ENCODE measurements at places on chromosomes 11 and 22.

GRCh38 chr11:81987829-81988472, 745.7 kb downstream of the FAM181B start:
- DNase-seq = no peak

DNA sequence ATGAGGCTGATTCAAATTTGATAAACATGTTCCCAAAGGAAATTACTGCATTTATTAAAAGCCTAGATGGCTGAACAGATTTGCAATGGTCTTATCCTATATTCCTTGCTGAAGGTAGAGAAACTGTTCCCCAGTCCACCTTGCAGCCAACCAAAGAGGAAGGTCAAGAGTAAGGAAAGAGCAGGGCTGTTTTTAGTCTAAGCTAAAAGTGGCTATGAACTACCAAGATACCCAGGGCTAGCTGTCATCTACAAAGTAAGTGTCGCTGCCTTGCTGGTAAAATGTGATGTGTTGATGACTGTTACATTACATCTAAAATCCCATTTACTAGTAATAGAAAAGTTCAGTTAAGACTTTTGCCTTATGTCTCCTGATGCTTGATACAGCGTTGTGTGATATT, 290.1 kb upstream of the MPPED2 start:
- DNase-seq = no peak

- no peak for DNase-seq
These were observed 12.1 kb downstream of the DPP3 start for GRCh38 chr11:66492161-66492865.

- no peak for DNase-seq
These were observed 4.9 kb downstream of the OR10A3 start for GRCh38 chr11:7936615-7937014.

- DNase-seq = no peak
These were observed 409.2 kb downstream of the TBC1D22A start for GRCh38 chr22:47171441-47172221.

GRCh38 chr11:6771926-6772893, at the start of gene OR2AG2:
OR2AG2 (minus strand) TSS chr11:6771976; CDS start chr11:6768957, 3,019 bp downstream.
- no peak for DNase-seq

- DNase-seq = no peak
These were observed 40.2 kb upstream of the FGF3 start for GRCh38 chr11:69859275-69859934.

- peak; percentile 52 for DNase-seq
These were observed 911.9 kb downstream of the METTL15 start for GRCh38 chr11:29019960-29020683.

DNA sequence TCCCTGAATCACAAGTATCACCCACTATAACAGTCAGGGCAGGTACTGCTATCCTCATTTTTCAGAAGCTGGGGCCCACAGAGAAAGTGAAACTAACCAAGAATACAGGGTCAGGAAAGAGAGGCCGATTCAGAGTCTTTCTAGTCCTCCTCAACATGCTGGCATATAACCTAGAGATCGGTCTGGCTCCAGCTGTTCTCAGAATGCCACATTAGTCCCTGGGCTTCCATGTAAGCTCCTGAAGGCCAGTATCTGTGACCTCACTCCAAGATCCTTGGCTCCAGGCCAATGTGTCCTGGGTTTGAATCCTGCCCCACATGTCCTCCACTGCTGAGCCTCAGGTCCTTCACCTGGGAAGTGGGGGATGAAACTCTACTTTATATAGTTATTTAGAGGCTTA, 50.4 kb downstream of the TENM4 start:
- no peak for DNase-seq

GRCh38 chr11:68020575-68020974, 9.9 kb upstream of the NDUFS8 start:
- DNase-seq = peak; percentile 58

DNA sequence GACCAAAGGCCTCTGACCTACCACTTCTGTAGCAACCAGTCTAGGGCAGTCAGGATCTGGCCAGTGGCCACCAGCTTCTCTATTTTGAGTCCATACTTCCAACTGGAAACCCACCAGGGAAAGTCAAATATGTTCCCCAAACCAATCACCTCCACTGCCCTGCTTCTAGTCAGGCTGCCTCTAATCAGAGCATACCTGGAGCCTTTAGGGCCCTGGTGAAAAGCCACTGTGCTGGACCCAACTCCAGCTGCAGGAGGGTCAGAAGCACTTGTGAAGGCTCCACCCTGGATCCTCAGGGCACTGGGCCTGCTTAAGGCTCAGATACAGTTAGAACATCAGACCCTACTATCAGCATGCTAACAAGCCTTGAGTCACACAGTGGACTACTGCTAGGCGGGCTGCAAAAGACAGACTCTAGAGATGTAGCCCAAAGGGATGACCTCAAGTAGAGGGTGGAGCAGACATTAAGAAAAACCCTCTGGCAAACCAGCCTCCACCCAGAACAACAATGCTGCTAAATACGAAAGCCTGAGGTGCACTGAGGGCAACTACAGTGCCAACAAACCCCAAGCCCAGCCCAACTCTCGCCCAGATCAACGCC, 69.2 kb downstream of the DGCR2 start:
- no peak for DNase-seq

- DNase-seq = no peak
These were observed 72.1 kb upstream of the TIMP3 start for GRCh38 chr22:32729412-32729811.

DNA sequence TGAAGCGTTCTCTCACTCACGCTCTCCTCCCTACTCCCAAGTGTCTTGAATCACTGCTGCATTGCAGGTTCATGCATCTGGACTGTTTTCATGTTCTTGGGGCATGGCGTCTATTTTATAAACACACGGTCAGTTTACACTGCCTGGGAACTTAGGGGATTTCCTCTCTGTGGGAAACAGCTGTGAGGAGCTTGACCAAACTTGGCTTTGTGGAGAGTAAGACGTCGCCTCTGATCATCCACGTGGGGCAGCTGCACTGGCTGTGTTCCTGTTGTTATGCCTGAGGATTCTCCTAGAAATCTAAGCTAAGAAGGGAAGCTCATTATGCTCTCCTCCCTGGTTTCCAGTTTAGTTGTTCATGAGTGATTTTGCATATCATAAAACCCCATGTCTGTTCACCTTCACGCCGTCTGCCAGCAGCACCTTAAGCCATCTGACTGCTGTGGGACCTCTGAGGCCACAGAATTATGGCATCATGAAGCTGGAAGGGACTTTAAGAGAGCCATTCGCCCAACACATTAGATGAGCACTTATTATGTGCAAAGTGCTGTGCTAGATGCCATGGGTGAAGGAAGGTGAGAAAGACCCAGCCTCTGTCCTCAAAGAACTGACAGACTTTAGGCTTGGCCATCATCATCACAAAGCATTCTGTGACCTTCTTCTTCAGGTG, 38.8 kb upstream of the POU2AF1 start:
- DNase-seq = peak; percentile 53

- DNase-seq = no peak
These were observed 187.4 kb downstream of the MYO18B start for GRCh38 chr22:25929321-25929878.

- DNase-seq = no peak
These were observed 28.9 kb upstream of the TMEM86A start for GRCh38 chr11:18669711-18670110.

DNA sequence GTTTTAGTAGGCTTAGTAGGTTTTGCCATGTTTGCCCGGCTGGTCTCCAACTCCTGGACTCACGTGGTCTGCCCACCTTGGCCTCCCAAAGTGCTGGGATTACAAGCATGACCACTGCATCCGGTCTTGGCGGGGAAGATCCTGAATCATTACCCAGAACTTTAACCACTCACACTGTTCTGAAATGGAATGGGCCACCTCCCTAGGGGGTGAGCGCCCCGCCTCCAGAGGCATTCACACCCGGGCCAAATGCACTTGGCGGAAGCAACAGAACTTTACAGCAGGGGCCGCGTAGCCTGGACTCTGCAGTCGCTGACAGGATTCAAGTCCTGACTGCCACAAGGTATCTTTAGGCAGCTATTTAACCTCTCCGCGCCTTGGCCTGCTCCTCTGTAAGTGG, 5.4 kb downstream of the CCDC86 start:
- no peak for DNase-seq

GRCh38 chr11:14237444-14237961, 121.5 kb downstream of the RRAS2 start:
- no peak for DNase-seq

- DNase-seq = no peak
These were observed 34.5 kb upstream of the TH start for GRCh38 chr11:2205981-2206690.

DNA sequence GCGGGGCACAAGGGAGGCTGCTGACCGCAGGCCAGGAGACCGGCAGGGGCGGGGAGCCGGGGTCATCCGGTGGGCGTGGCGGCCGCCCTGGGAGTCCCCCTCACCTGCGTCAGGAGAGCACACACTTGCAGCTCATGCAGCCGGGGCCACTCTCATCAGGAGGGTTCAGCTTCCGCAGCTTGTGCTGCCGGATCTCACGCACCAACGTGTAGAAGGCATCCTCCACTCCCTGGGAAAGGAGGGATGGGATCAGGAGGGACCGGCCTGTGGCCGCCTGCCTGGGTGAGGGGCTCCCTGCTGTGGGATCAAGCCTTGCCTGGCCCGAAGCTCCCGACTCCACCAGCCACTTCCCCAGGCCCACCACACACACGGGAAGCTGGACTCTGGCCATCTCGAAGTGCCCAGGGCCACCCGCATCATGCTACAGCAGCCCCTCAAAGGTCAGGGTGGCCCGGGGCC, 2.8 kb downstream of the HRAS start:
- DNase-seq = no peak

GRCh38 chr11:43934601-43935423, 7.6 kb upstream of the C11orf96 start:
- DNase-seq = no peak

DNA sequence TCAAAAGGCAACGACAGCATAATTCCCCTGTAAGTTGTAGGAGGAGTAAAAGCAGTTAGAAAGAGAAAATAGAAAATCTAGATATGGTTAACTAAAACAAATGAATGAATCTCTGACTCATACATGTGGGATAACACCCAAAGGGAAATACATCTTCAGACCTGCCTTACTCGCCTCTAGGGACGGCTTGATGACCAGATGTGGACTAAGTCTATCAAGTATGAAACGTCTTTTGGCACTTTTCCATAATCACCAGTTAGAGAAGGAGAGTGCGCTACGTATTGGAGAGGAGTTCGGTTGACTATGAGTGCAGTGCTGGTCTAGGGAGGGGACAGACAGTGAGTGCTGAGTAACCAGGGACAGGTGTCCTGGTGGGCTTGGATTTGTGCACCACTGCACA, 459.9 kb downstream of the OPCML start:
- DNase-seq = peak; percentile 13

DNA sequence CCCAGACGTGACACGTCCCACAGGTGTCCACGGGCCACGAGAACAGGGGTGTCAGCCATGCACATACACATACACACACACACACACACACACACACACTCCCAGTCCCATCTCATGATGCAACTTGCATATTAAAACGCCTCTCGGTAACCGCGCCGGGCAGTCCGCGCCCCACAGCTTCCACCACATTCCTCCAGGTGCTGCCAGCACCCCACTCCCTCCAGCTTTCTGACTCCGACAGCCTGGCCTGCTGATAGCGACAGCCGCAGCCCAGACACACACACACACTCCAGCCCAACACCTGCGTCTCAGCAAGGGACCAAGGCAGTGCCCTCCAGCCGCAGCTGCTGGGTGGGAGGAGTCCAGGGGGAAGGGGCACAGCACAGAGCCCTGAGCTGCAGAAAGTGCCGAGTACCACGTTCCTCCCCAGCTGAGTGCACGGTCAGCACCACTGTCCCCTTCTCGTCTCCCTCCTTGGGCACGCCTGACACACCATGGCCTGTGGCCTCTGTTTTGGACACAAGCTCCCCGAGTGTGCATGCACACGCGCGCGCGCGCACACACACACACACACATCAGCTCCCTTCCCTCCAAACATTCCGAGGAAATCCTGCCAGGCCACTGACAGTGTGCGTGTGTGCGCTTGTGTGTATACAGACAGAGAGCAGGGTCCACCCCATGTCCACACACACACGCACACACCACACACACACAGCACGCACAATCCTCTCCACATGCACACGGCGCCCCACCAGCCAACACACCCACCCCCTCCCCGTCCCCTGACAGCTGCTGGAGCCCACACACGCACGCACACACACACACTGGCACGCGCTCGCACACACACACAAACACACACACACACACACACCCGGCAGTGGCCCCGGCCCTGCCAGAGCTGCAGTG, 1.2 kb downstream of the ELFN2 start:
- no peak for DNase-seq

- no peak for DNase-seq
These were observed 359.0 kb downstream of the BRD1 start for GRCh38 chr22:49468487-49469198.

- peak; percentile 34 for DNase-seq
These were observed 10.7 kb downstream of the KRTAP5-5 start for GRCh38 chr11:1640076-1640946.

- DNase-seq = peak; percentile 43
These were observed 26.8 kb downstream of the CLDN25 start for GRCh38 chr11:113806406-113806805.

GRCh38 chr22:40808018-40808841, 10.9 kb downstream of the SLC25A17 start:
- DNase-seq = peak; percentile 57

GRCh38 chr11:76778874-76779273, 4.3 kb upstream of the TSKU start:
- DNase-seq = peak; percentile 24

- DNase-seq = no peak
These were observed 27.7 kb upstream of the APOL5 start for GRCh38 chr22:35690001-35690400.

- no peak for DNase-seq
These were observed 73.3 kb downstream of the SERGEF start for GRCh38 chr11:17939542-17939941.

GRCh38 chr22:44219101-44219870, 38.6 kb downstream of the PARVG start:
- DNase-seq = no peak

DNA sequence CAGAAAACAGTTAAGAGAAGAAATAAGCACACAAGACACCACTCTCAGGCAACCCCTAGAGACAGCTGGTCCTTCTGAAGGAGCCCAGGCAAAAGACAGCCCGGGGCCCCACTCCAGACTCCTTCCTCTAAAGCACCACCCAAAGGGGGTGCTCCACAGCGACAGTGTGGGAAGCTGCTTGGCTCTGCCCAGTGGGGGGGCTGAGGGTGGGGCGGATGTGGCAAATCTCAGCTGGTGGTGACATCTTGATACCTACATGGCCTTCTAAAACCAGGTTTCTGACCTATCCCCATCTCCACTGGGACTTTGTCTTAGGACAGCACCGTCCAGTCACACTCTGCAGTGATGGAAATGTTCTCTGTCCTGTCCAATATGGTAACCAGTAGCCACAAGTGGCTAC, 10.2 kb upstream of the APOA1 start:
- DNase-seq = no peak

GRCh38 chr11:69122630-69123431, 32.9 kb upstream of the SMIM38 start:
- peak; percentile 83 for DNase-seq

GRCh38 chr11:119389611-119390254, 8.2 kb upstream of the USP2 start:
- no peak for DNase-seq

Data from EH (cell line).